Natural killer cell treated with Interleukin-12 subunit alpha and Interleukin-12 subunit beta and Interleukin-15 and Interleukin-18, amount 100 ng/mL, for 72 hours (primary cell): ENCODE measurements at places on chromosomes 6 and 20. TPM values are rescaled to one million over a fixed set of nuclear protein-coding genes. Genes with fewer than 3 reads are reported as not detected.

The PDE7B gene
- total RNA-seq, result 0.14 TPM

DNA sequence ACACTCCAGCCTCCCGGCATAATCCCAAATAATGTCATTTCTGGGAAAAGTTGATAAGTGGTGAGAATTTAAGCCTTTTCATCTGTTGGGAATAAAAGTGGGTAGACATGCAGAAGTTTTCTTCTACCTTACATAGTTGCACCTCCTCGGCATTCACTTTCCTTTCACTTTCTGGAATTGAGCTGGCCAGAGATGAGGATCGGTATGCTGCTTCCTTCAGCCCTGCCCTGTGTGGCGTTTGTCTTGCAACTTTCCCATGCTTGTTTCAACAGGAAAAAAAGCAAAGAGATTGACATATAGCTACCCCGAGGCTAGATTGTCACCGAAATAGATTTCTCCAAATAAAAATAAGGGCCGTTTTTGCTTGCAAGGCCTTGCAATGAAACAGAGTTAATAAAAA lies 65.8 kb upstream of the JAG1 start:
- no peak for DNase-seq

GRCh38 chr20:15065794-15066193 lies 728.4 kb upstream of the FLRT3 start:
- no peak for DNase-seq

DNA sequence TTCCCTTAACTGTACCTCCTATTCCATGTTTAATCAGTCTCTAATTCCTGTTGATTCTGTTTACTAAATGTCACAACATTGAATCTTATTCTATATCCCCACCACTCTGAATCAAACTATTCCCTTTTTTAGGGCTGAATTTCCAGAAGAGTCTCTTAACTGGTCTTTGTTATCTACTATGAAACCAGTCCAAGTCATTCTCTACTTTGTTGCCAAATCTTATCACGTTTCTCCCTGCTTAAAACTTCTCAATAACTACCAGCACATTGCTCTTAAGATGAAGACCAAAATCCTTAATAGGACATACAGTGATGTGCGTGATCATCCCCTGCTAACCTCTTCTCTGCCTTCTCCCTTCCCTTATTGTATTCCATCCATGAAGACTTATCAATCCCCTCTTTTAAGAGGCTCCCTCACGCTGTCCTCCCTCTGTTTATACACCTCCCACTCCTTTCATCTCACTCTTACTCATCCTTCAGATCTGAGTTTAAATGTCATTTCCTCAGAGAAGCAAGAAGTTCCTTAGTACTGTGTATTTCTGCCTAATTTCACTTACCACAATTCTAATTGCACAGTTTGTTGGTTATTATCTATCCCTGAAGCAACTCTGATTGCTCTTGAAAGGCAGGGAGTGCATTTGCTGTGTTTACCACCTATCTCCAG lies 143.0 kb upstream of the AHI1 start:
- DNase-seq, result no peak

DNA sequence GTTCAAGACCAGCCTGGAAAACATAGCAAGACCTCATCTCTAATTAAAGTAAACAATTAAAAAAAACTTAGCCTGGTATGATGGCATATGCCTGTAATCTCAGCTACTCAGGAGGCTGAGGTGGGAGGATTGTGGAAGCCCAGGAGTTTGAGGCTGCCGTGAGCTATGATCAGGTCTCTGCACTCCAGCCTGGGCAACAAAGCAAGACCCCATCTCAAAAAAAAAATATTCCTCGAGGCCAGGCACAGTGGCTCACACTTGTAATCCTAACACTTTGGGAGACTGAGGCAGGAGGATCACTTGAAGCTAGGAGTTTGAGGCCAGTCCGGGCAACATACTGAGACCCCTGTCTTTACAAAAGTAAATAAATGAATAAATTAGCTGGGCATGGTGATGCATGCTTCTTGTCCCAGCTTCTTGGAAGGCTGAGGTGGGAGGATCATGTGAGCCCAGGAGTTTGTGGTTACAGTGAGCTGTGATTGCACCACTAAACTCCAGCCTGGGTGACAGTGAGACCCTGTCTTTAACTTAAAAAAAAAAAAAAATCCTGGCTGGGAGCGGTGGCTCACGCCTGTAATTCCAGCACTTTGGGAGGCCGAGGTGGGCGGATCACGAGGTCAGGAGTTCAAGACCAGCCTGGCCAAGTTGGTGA lies 9.3 kb upstream of the C2 start:
- DNase-seq, result no peak

GRCh38 chr6:41331401-41332150 lies 3.8 kb upstream of the NCR2 start:
- DNase-seq, result no peak
